ENCODE measurements at places on chromosomes 4 and X.

DNA sequence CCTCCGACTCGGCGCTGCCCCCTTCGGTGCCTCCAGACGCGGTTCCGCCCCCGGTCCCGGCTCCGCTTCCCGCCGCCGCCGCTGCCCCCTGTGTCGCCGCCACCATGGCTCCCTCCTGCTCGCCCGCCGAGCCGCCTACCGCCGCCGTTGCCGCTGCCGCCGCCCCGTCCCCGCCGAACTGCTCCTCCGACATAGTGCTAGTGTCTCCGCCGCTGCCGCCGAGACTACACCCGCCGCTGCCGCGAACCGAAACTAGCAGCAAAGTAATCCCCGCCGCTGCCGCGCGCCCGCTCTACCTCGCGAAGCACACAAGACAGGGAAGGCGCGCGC, 340 bp downstream of the HNRNPD start:
- no peak for DNase-seq

DNA sequence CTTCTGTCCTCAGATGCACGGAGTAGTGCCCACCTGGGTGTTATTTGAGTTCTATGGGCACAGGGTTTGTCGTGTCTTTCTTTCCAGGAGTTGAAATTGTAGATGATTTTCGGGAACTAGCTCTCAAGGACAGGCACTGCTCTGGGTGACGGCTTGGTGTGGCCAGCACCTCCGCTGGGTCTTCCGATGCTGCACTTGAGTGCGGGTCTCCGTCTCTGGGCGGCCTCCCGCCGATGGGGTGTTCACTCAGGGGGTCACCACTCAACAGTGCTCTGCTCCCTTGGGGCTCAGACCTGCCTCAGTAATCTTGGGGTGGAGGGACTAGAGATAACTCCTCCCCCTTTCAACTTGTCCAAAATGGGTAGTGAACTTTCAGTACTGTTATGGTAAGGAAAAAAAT, 2.5 kb downstream of the ZFP92 start:
- DNase-seq = no peak

- no peak for DNase-seq
Observed at GRCh38 chr4:76696109-76696508, 201.8 kb downstream of the SOWAHB start.

DNA sequence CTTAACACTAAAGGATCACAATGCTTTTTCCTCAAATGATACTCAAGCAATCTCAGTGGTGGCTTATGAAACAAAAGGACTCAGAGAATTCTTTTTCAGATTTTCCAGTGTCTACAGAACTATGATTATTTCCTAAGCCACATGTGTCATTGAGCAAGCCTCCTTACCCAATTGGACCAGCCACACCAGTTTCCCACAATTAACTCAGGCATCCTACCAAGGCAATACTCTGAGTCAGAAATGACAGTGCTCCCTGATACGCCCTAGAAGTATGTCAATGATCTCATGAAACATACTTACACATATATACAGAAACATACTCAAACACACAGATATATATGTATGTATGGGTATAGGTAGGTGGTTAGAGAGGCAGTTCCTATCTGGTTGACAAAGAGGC, 4.8 kb downstream of the ADAMTS3 start:
- no peak for DNase-seq

DNA sequence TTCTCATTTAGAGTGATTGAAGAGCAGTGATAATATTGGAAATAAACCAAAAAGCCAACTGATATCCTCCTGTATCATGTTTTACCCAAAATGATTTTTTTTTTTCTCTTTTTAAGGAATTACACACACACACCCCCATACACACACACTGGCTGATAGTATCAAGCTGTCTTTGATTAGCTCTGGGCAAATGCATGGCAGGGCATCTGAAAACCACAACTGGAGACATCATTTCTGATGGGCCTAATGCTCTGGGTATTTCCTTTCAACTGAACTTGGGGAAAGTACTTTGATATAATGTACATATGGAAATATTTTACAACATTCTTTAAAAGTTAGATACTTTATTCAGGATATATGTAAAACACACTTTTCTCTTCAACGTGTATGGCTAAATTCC, 14.2 kb upstream of the OSTC start:
- DNase-seq = no peak

DNA sequence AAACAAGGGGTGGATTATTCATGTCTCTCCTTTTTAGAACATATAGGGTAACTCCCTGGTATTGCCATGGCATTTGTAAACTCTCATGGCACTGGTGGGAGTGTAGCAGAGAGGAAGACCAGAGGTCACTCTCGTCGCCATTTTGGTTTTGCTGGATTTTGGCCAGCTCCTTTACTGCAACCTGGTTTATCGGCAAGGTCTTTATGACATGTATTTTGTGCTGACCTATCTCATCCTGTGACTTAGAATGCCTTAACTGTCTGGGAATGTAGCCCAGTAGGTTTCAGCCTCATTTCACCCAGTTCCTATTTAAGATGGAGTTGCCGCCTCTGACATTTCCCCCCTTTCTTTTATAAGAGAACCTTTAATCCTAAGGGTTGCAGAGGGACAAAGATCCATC, 45.8 kb downstream of the MGST2 start:
- DNase-seq = no peak

DNA sequence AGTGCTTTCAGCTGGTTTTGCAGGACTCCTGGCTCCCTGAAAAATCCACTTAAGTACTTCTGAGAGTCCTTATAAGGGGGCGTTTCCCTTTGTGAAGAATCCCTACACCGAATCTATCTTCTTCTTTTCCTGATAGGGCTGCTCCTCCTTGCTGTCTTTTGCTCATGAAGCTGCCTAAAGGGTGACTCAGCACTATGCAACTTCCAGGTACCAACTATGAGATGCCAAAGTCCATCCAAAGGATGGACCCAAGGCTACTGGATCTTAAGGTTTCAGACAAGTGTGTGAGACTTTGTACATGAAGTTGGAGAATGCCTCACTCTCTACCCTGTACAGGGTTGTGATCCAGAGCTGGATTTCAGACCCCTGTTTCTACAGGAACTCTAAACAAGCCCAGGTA, 485.0 kb upstream of the FAT1 start:
- DNase-seq = no peak

DNA sequence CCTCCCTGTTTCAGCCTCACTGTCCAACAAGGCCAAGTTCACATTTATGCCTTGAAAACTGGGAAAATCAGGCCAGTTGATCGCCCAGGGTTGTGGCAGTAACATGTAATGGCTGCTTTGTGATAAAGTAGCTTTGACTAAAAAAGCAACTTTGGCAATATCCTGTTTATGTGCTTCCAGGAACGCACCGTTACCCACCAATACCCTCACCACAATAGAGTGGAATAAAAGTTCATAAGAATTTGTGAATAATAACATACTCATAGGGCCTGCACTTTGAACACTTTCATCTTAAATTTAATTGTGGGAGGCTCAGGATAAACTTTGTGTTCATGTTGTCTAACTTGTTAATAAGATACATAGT, 80.7 kb upstream of the MAML3 start:
- no peak for DNase-seq

DNA sequence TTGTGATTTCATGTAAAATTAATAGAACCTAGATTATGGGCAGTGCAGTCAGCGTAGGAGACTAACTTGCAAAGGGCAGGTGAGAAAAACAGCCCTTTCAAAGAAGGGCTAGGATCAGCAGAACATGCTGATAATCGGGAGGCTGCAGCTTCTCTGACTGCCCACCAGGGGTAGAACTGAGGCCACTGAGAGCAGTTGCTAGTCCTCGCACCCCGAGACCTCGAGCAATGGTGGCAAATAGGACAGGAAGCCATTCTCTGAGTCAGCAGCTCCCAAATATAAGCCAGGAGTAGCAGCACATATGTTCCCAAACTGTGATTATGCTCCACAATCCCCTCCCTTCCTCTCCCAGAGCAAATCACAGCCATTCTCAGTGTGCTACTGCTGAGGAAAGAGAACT, 186.5 kb downstream of the MSL3 start:
- DNase-seq = no peak

- no peak for DNase-seq
Observed at GRCh38 chrX:18377796-18378195, 23.3 kb upstream of the SCML2 start.

DNA sequence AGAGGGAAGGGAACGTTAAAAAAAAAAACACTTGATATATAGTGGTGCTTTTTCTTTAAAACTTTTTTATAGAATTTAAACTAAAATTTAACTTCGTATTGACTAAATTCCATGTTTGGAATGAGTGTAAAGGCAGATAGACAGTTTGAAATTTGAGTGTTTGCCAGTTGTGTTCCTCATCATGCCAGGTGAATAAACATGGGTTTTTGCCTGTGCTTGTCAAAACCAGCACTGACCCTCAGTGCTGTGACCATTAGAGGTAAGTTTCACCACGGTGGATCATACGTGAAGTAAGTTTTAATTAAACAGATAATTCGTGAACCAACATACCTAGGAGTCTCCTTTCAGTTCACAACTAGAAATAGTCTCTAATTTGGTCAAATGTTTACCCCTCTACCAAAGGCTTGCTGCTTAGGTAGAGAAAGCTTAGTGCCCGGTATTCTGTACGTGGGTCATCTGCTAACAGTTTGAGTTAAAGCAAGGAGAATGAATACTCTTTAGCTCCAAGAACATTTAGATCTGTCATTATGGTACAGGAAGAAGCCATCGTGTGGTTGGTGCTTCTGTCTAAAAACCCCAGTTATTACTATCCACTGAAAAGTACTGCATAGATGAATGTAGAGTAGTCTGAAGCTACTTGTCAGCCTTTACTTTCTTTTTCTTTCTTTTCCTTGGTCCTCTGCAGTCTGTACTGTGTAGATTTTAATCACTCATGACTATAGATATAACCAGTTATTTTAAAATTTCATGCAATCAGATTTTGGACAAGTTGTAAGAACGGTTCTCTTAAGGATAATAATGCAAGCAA, 32.7 kb downstream of the KIAA0232 start:
- DNase-seq = no peak
